NCI-H510A treated with DMSO at 0.1 percent for 48 hours (cell line): ENCODE measurements at places on chromosomes 3 and 15.

- DNase-seq = no peak
Measured at GRCh38 chr3:189406148-189406547, 225.0 kb upstream of the TP63 start.

- no peak for DNase-seq
Measured at GRCh38 chr3:195160257-195160898, 110.6 kb downstream of the XXYLT1 start.

DNA sequence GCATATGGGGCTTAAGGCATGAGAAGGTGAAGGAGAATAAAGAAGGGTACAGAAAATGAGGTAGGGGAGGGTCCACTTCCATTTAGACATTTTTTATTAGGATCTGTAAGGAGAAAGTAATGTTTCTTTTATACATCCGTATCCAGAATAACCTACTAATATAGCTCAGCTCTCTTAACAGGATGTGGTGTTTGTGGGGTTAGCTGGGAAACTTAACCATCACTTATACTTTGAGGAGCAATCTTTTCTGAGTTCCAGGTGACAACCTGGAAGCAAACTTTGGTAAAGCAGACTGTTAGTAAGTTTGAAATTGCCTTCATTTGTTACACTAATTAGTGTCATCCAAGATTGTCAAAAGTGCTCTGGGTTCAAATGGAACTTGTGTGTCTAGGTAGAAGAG lies 36.6 kb downstream of the BUB1B start:
- no peak for DNase-seq

- DNase-seq = no peak
Measured at GRCh38 chr3:196625331-196625730, 14.2 kb upstream of the NRROS start.

DNA sequence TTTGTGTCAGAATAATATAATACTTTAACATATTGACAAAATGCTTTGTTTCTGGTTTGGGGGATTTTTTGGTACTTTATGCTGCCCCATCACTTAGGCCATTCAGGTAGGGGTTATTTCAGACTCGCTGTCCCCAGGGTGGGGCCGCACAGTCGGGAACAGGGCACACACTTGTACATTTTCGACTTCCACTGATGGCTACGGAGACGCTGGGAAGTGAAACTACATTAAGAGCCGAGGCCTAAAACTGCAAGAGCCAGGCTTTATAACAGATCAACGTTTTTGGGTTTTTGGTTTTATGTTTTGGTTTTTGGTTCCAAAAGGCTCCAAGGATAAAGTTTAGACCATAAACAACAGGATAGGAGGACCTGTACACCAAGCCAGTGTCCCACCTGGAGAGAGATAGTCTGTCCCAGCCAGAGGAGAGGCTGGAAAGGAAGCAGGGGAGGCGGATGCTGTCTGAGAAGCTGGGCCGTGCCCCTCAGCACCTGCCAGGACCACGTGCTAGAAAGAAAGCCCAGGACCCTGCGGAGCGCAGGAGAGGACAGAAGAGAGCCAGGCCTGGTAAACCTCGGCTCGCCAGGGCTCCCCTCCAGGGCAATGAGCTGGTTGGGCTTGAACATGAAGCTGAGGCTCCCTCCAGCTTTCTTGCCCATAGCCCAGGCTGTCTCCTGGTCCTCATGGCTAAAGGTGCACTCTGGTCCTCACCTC lies 111.7 kb downstream of the CHSY1 start:
- no peak for DNase-seq

DNA sequence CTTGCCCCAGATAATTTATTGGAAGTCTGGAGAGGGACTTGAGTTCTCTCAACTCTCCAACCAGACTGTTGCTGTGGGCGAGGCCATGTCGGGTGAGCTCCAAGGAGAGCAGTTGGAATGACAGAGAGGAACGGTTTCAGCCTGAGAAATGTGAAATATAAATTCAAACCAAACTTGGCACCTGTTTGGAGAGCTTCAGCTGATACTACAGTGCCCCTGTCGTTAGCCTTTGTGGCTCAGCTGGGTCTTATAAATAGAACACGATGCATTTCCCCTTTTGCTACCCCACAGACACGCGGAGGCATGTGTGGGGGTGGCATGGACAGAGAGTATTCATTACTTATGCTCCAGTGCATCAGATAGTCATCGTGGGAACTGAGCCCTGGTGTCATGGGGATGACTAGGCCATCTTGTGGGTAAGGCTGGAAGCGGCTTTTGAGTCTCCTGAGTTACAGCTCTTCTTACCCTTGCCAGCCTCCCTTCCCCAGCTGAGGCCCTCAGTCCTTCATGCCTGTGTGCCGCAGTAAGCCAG lies 15.6 kb downstream of the SMAD3 start:
- no peak for DNase-seq
